Hepatic stellate cell (primary cell): ENCODE measurements at places on chromosomes 3 and 15.

- DNase-seq: peak; percentile 86
Observed at GRCh38 chr15:31024330-31024729, 32.9 kb upstream of the MTMR10 start.

DNA sequence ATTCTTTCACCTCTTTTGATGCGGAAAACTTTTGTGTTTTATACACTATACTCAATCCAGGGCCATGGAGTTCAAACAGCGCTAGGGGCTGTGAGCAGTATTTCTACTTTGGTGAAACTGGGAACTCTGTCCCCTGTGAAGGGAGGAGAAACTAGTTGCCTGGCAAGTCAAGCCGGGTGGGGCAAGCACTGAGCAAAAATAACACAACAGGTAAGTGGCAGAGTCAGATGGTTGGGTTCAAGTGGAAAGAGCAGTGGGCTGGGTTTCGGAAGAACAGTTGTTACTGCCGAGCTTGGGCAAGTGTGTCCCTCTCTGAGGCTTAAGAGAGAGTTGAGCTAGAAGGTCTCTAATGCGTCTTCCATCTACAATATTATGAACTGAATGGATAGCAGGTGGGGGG lies 59.7 kb upstream of the ROPN1 start:
- DNase-seq: no peak

- DNase-seq: no peak
Observed at GRCh38 chr15:86275361-86275760, 195.7 kb downstream of the AGBL1 start.

GRCh38 chr3:31268868-31269267 lies 263.9 kb upstream of the STT3B start:
- no peak for DNase-seq

GRCh38 chr3:161644891-161645635 lies 148.5 kb downstream of the OTOL1 start:
- DNase-seq: no peak

GRCh38 chr3:46561511-46561910 lies 4.6 kb downstream of the LRRC2 start:
- no peak for DNase-seq

GRCh38 chr15:34709866-34710265 lies 44.9 kb downstream of the GJD2 start:
- DNase-seq: peak; percentile 14

DNA sequence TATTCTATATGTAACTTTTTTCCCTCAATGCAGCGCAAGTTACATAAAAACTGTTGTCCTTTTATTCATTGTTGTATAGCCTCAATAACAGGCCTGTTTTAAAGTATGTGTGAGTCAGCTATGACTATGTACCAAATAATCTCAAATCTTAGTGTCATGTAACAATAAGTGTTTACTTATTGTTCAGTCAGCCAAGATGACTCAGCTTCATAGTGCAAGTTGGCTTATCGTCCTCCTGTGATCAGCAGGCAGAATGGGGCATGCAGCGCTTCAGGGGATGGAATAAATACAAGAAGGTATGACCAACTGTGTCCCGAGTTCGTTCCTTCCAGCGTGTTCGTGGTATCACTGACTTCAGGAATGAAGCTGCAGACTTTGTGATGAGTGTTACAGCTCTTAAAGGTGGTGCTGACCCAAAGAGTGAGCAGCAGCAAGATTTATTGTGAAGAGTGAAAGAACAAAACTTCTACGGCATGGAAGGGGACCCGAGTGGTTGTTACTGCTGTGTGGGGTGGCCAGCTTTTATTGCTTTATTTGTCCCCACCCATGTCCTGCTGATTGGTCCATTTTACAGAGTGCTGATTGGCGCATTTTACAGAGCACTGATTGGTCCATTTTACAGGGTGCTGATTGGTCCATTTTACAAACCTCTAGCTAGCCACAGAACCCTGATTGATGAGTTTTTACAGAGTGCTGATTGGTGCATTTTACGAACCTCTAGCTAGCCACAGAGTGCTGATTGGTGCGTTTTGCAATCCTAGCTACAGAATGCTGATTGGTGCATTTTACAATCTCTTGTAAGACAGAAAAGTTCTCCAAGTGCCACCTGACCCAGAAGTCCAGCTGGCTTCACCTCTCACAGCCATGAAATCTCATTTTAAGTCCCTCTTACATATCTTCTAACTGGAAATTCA lies 1016.0 kb downstream of the MCTP2 start:
- DNase-seq: peak; percentile 28

DNA sequence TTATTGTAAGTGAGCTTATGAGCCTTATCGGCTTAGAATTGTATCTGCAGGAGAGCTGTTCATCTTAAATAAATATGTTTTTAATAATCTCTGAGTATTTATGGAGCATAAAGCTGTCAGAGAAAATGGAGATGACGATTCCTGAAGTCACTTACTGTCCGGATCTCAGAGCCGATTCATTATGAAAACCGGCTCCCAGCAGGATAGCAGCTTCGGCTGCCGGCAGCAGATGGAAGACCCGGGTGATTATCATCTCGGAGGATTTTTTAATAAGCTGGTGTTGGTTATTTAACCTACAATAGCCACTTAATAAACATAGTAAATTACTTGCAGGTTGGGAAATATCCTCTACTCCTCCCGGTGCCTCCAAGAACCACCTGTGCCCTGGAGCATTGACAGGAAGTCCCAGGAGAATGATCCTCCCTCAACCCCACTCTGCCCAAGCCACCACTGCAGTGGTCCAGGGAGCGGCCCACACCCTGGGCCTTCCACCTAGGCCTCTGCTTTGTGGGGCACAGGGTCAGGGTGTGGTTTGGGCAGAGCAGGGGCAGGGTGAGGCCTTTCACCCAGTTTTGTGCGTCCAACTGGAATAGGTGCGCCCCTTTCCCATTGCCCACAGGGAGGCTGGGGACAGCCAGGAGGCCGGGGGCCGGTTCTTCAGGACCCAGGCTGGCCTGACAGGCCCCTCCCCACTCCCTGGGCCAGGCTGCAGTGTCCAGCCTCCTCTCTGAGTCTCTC lies 42.2 kb upstream of the PRR23E start:
- DNase-seq: no peak

DNA sequence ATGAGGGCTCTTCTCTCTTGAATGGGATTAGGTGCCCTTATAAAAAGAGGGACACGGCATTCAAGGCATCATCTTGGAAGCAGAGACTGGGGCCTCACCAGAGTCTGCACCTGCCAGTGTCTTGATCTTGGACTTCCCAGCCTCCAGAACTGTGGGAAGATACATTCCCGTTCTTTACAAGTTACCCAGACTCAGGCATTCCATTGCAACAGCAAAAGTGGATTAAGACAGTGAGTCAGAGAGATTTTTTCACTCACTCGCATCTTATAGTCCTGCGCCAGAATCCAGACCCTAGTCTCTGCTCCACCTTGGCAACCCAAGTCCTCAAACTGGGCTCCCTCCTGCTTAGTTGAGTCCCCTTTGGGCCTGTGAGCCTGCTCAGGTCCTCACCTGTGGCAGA lies 2.7 kb downstream of the LCTL start:
- DNase-seq: no peak

GRCh38 chr15:99703603-99704443 lies 29.4 kb downstream of the LYSMD4 start:
- peak; percentile 63 for DNase-seq

DNA sequence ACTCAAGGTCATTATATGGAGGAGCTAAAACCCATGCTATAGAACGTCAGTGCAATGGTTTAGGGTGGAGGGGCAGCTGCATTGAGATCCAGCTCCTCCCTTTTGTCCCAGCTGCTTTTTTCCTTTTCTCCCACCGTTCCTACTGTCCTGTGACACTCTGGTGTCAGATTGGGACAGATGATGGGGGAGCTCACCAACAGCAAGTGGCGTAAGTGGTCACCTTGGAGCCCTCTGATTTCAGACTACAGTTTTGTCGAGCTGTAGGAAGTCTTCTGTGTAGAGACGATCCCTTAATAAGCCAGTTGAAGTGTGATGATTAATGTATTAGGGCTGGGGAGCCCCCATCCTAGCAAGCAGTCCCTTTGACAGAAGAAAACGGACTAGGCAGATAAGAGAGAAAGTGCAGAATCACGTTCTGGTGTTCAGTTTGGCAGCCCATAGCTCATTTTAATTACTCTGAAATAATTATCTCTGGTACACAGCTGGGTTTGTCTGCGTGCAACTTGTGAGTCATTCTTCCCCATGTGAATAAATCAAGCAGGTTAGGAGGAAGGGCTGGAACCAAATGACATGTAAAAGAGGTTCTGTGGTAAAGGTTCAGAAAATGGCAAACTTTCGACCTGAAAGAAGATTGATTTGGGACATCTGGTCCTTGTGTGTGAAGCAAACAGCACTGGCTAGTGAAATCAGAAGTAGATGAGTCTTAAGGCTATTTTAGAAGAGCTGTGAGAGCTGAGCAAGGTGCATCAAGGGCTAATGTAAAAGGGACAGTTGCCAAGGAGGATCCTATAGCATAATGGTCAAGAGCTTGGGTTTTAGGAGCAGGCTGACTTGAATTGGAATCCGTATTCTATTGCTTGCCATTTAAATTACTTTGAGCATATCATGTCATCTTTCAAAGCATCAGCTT lies 241.4 kb downstream of the EDEM1 start:
- DNase-seq: no peak

GRCh38 chr3:185613016-185613415 lies 26.9 kb downstream of the SENP2 start:
- no peak for DNase-seq

GRCh38 chr15:29400701-29401100 lies 131.1 kb upstream of the NSMCE3 start:
- no peak for DNase-seq

- DNase-seq: no peak
Observed at GRCh38 chr15:42118650-42119445, 24.5 kb upstream of the PLA2G4D start.

- no peak for DNase-seq
Observed at GRCh38 chr3:129974564-129974832, at the start of gene TRH. TSS of gene TRH (plus strand) at chr3:129974720. CDS start at chr3:129975817, 1,097 bp downstream.

- no peak for DNase-seq
Observed at GRCh38 chr3:153973722-153974265, 147.4 kb upstream of the ARHGEF26 start.

GRCh38 chr15:48596415-48596814 lies 49.1 kb downstream of the FBN1 start:
- DNase-seq: no peak

GRCh38 chr3:37899101-37899707 lies 37.5 kb downstream of the CTDSPL start:
- DNase-seq: no peak

- DNase-seq: peak; percentile 44
Observed at GRCh38 chr3:138694287-138695007, 85.9 kb downstream of the FAIM start.

- DNase-seq: no peak
Observed at GRCh38 chr3:67821135-67821534, 166.7 kb upstream of the SUCLG2 start.

DNA sequence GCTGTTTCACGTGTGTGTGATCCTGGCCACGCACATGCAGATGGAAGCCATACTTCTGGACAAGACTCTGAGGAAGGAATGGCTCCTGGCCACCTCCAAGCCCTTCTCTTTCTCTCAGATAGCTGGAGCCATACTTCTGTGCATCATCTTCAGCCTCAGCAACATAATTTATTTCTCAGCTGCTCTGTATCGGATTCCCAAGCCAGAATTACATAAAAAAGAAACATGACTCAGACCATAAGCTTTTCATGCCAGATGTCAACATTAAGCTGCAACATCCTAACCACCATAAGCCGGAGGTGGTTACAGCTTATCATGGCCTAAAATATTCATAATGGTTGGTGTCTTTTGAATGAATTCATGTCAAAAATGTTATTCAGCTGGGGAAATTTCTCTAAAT lies 10.6 kb upstream of the KIF23 start:
- peak; percentile 75 for DNase-seq

DNA sequence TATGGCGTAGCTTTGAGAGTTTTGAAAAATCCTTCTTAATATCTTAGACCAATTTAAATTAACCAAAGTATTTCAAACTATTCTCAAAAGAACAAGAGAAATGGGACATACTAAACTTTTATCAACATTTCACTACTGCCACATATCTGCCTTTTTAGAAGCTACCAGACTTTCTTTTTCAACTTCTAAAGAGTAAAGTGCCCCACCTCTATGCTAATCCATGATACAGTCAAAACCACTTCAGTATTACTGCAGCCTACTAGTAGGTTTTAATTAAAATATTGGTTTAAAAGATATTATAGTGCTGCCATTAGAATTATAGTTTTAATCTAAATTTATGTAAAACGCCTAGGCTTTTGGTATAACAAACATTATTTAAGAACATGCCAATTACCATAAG lies 15.1 kb downstream of the HERC1 start:
- DNase-seq: no peak

DNA sequence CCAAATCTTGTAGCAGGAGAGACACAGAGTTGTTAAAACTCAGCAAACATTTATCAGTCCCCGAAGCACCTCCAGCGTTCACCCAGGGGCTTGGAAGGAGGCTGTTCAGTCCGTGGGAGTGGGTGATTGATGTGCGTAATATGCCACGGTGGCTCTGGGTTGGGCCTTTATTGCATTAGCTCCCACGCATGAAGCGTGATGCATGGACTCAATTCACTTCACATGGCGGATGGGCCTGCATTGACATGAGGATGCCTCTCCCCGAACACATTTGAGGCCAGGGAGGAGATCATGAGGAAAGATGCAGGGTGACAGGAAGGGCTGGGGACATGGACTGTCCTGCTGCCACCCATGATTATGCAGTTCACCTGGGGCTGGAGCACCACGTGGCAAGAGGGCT lies 126.5 kb downstream of the FAM43A start:
- no peak for DNase-seq

DNA sequence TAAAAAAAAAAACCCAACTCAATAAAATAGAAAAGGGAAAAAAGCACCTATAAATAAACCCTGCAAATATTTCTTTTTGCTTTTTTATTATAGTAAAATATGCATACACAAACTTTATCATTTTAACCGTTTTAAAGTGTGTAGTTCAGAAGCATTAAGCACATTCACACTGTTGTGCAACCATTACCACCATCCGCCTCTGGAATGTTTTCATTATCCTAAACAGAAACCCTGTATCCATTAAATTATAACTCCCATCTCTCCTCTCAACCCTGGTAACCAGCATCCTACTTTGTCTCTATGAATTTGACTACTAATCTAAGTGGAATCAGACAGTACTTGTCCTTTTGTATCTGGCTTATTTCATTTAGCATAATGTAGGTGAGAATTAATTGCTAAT lies 15.0 kb downstream of the CDCP1 start:
- DNase-seq: no peak

- no peak for DNase-seq
Observed at GRCh38 chr3:49617390-49618013, 56.6 kb upstream of the APEH start.

DNA sequence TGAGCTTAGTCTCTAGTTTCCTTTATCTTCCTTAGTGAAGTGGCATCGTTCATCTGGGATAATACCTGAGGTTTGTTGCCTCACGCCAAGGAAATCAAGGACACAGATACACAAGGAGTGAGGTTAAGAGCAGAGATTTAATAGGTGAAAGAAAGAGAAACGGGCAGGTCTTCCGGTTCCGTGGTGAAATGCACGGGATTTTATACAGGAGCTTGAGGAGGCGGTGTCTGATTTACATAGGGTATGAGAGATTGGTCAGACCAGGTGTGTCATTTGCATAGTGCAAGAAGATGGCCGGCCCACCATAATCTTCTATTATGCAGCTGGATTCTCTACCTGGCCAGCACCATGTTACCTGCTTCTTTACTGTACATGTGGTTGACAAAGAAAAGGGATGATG lies 17.2 kb downstream of the ARRDC4 start:
- no peak for DNase-seq
